ENCODE measurements at places on chromosomes 12 and 14.
A peak's percentile ranks its signal among the peaks of the same experiment; 100 is the strongest.

GRCh38 chr12:80320121-80320678 lies 123.8 kb upstream of the PTPRQ start:
- DNase-seq, result no peak

- DNase-seq, result no peak
Observed at GRCh38 chr12:104507672-104508071, 50.9 kb downstream of the CHST11 start.

DNA sequence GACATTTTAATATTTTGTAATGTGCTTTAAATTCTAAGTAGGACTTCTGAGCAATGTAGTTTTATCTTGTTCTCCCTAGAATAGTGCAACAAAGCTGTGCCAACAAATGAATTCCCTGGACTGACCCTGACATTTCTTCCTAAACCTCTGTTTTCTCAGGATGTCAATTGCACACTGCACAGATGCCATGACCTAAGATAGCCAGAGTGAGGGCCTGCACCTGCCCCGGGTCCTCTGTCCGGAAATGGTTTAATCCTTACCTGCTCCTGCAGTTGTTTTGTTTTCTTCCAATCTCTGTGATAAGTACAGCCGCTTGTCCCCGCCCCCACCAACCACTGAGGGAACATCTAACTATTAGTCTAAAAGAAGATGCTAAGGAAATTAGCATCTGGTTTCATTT lies 831.5 kb downstream of the GALC start:
- DNase-seq, result no peak

DNA sequence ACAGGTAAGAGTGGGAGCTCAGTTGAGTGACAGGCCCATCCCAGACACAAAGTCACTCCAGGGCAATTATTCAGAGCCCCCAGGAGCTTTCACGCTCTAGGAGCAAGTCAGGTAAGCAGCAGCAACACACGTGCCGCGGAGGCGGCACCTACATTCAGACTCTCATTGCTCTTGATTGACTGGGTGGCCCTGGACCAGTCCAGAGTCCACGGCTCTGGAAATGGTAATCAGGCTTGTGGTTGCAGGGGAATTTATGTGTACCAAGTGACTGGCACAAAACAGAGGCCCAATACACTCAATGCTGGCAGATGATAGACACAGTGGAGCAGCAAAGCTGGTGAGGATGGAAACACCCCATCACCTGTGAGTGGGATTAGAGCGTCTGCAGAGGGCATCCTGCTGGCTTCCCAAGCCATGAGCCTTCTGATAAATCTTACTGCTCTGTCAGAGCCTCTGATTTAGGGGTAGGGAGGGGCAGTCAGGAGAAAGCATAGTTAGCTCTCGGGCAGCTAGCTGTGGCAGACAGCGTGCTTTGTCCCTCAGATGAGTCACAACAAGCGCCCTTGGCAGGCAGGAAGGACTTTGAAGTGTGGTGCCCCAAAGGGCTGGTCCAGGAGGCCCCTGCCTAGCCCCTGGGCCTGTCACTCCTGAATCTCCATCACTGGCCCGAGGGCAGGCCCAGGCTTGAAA lies 344.7 kb downstream of the CACNA1C start:
- no peak for DNase-seq

GRCh38 chr12:126191031-126191891 lies 1126.0 kb downstream of the AACS start:
- no peak for DNase-seq

DNA sequence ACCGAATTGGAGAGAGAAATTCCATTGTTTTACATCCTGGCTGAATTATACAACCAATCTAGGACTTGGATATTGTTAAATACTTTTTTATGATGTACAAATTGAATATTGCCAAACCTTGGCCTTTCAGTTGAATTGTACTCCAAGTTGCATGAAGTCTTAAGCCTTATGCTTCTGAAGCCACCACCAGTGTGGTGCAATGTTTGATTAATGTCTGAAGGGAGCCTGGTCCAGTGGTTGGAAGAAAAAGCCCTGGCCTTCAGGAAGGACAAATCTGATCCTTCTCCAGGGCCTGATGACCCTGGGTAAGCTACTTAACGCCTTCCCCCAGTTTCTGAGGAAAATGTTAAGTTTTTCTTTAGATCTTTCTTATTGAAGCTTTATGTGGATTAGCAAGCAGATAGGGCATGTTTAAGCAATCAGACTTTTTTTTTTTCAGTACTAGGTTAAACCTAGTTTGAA lies 72.0 kb downstream of the PAPOLA start:
- DNase-seq, result no peak

DNA sequence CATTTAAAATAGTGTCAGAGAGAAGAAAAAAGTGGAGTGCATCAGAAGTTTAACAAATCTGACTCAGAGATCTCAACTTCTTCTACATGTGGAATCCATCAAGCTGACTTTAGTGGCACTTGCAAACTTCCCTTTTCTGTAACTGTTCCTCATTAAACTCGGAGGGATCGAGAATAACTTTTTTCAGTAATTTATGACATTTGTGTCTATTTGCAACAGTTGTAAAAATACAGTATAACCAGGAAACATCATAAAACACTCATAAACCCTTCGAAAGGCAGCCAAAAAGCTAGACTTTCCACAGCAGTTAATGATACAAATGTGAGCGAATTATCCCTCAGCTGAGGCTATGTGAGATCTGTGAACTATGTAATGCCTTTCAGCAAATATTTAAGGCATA lies 1936.8 kb upstream of the SEL1L start:
- DNase-seq, result no peak

DNA sequence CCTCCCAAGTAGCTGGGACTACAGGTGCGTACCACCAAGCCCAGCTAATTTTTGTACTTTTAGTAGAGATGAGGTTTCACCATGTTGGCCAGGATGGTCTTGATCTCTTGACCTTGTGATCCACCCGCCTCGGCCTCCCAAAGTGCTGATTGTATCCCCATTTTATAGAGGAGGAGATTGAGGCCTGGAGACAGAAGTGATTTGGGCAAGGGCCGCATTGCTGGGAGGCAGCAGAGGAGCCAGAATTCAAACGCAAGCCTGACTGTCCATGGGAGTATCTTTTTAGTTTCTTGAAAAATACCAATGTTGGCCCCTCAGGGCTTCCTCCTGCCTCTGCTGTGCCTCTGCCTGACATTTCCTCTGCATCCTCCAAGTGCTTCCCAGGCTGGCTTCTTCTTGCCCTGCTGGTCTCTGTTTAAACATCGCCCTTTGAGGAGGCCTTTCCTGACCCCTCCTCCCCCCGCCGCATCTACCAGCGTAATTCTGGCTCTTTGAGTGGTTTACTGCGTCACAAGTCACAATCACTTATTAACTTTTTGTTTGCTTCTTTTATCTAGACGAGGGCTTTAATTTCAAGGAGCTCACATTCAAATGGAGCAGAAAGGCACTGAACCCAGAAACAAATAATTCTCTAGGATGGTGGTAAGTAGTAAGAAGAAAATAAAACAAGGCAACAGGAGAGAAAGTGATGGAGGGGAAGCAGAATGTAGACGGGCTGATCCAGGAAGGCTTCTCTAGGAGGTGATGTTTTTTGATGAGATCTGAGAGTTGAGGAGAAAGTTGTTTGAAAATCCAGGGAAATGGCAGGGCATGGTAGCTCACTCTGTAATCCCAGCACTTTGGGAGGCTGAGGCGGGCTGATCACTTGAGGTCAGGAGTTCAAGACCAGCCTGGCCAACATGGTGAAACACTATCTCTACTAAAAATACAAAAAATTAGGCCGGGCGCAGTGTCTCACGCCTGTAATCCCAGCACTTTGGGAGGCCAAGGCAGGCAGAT lies 91.0 kb upstream of the MED13L start:
- peak; percentile 16 for DNase-seq

DNA sequence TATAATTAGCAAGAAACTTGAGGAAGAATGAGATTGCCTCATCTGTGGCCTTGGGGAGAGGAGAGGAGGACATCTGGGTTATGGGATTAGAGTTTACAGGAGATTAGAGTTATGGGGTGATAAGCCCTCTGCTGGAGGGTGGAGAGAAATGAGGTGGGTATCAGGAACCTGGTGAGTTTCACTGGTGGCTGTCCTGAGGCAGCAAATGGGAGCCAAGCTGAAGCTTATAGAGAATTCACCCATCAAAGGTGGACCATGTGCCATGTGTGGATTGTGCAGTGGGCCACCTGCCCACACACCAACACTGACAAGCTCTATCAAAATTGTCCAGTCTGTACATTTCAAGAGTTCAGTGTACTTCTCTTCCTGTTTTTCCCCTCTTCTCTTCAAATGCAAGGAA lies 135.3 kb downstream of the AEBP2 start:
- no peak for DNase-seq

- no peak for DNase-seq
Observed at GRCh38 chr14:36054353-36055051, 122.0 kb downstream of the PTCSC3 start.

GRCh38 chr12:1080520-1081223 lies 89.6 kb downstream of the ERC1 start:
- no peak for DNase-seq

GRCh38 chr14:91919814-91920213 lies 27.7 kb downstream of the FBLN5 start:
- DNase-seq, result no peak

- no peak for DNase-seq
Observed at GRCh38 chr12:51186465-51187085, 13.6 kb upstream of the TFCP2 start.

- no peak for DNase-seq
Observed at GRCh38 chr12:109968801-109969200, 27.4 kb downstream of the GIT2 start.

- DNase-seq, result peak; percentile 45
Observed at GRCh38 chr12:56488041-56488955, at the start of gene GLS2. GLS2 (minus strand) TSS chr12:56488161; CDS start chr12:56488118, 43 bp downstream.

DNA sequence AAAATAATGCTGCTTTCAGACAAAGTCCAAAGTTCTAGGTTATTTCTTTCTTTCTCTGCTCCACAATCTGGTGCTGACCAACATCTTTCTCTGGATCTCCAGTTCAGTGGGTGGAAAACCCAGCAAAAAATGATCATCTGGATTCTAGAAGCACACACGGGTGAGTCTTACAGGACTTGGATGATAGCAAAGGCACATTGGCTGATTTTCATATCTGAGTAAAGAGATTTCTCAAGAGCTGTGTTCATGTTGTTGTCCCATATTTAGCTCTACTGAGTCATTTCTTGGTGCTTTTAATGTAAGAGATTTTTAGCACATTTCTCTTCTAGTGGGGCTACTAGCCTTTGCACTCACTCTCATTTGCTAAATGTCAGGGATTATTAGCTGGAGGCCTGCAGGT lies 336.7 kb downstream of the GALC start:
- DNase-seq, result no peak

DNA sequence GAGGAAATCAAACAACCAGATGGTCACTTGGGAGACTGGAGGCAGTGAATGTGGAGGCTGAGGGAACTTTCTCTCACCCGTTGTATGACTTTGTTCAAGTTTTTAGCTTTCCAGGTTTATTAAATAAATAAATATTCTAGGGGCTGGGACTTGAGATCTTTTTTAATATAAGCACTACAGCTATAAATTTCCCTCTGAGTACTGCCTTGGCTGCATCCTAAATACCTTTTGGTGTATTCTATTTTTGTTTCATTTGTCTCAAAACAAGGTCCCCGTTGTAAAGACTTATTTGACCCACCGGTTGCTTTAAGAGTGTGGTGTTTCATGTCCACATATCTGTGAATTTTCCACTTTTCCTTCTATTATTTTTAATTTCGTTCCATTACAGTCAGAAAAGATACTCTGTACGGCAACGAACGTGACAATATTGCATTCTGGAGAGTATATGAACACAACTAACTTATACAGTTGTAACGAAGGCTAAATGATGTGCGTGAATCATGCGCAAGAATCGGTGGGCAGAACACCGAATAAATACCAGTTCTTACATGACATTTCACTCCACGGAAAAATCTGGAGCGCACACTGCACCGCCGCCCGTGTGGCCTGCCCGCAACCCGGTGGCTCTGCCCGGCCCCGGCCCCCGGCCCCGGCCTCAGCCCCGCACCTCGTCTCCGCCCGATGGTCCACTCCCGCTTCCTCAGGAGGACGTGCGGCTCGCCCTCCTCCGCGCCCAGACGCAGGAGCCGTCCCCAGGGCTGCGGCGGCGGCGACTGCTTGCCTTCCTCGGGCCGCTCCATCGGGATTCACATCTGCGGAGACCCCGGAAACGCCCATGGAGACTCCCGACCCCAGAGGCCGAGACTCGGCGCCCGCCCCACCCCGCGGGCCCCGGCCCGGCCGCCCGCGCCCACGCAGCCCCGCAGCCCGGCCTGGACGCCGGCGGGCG lies 602 bp downstream of the CHFR start:
- DNase-seq, result peak; percentile 43

- no peak for DNase-seq
Observed at GRCh38 chr12:25556153-25556552, 3.1 kb upstream of the LMNTD1 start.

DNA sequence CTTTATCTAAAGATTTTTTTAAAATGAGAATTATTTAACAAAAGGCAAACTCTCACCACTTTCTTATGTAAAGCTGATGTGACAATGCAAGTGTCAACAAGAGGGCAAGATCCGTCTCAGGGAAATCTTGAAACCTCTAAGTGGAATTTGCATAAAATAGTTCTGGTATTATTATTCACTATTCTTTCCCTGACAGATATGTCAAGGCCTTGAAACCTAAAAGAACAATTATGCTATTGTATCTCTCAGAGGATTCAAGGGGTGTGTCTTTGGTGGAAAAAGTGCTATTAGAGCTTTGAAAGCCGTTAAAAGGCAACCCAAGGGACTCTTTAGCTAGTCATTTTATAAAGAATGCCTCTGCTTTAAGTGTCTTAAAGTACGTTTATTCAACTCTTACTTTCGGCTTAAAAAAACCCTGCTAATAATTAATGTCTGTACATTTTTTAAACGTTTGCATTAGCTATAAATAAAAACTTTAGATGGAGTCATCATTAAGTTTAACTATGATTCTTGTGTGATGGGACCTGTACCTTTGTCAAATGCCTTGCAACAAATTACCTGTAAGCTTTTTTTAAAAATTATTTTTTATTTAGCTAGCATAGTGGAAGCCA lies 585.5 kb downstream of the VRK1 start:
- DNase-seq, result no peak

GRCh38 chr12:127083008-127083949 lies 1183.7 kb upstream of the TMEM132C start:
- no peak for DNase-seq

- DNase-seq, result no peak
Observed at GRCh38 chr12:106044773-106045172, 94.0 kb downstream of the NUAK1 start.

DNA sequence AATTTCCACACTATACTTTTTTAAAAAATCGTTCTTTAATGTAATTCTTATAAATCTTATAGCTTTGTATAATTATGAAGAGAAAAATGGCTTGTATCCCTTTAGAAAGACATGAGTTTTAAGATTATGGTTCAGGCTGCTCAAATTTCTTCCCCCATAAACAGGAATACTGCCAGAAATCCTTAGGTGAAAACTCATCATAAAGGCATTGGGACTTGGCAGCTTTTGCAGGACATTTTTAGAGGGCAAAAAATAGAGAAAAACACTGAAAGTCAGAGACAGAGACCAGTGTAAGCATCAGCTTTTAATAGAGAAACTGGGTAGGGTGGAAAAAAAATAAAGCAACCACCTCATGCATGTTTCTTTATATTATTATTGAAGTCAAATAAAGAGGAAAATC lies 29.1 kb downstream of the LRRK2 start:
- no peak for DNase-seq

- DNase-seq, result no peak
Observed at GRCh38 chr14:28742171-28742846, 24.3 kb upstream of the FOXG1 start.

Data from endothelial cell (in vitro differentiated cells).